ENCODE measurements at places on chromosomes 2 and 18.

DNA sequence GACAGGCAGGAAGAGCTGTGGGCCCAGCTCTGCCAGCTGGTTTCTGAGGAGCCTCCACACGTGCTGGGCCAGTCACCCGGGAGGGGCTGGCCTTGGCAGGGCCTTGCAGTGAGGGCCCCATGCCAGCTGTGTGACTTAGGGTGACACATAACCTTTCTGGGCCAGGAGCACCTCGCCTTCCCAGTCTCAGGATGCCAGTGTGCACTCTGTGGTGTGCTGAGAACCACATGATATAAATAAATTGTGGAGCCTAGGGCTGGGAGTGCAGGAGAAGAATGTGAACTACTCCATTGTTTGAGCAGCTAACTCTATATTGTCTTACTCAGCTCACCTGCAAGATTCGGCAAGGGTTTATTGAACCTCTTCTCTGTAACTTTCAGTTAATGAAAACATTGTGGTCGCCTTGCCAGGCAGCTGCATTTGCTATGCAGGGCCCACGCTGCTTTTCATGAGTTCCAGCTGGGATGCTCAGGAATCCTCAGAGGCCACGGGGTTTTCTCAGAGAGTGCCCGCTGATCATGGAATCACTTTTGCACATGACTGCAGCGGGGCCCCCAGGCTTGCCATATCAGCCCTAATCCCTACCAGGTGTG, 222.3 kb downstream of the SH3RF3 start:
- peak; percentile 6 for DNase-seq

- no peak for DNase-seq
These were observed 7.1 kb downstream of the TPGS2 start for GRCh38 chr18:36821681-36822080.

DNA sequence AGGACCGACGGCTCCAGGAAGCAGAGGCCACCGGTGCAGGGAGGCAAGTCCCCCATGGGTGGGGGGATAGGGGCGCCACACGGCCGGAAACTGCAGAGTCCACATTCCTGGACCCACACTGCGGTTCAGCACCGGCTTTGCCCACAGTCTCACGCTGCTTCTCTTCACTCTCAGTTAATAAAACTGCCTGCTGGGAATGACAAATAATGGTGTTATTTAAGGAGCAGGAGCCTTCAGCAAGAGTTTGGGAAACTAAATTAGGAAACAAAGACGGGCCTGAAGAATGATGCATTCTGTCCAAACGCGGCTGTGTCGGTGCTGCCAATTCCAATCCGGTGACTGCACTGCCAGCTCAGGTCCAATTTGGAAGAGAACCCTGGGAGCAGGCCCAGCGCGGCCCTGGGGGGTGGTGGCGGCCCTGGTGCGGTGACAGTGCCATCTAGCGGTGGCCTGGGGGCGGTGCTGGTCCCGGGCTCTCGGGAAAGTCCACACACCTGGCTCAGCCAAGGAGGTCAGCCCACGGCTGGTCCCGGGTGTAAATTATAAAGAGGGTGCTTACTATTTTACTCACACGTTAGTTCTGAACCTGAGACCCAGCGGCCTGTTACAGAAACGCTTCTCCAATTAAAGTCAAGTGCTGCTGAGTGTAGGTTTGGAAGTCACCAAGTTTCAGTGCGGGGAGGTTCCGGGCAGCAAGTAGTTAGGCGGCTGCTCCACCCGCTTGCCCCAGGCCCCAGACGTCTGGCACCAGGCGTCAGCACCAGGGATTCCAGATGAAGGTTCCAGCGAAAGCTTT, 73.1 kb upstream of the PXDN start:
- peak; percentile 73 for DNase-seq

- no peak for DNase-seq
These were observed 122.2 kb downstream of the BIRC6 start for GRCh38 chr2:32478889-32479620.

GRCh38 chr2:95299961-95300360, 2.8 kb downstream of the KCNIP3 start:
- no peak for DNase-seq

DNA sequence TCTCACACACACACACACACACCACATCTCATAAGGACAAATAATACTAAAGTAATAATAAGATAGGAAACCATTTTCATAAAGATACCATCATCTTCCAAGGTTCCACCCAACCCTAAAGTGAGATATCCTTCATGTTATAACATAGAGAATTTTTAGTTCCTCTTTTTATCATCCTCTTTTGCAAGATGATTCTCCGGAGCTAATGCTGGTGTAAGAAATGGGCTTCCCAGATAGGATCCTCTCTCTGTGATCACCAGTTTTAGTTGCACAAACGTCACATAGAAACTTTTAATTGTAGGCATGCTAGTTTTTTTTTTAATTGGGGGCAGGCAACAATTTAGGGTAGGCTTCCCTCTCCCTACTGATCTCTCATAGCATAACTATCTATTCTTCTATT, 49.6 kb downstream of the ARHGAP25 start:
- DNase-seq, result no peak

DNA sequence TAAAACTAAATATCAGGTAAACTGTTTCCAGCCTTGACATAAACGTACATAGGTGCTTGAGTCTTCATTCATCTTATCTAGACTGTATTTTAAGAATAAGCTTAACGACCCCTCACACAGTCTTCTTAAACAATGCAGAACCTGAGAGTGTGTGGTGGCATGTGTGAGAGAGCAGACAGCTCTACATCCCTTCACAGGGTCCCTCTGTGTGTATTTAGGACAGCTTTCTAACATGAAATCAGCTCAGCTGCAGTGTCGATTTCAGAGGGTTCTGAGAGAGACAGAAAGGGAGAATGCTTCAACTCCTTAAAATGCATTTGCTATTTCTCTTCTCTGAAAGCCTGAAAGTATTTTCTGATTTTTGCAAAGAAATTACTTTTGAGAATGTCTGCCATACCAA, 185.2 kb downstream of the GRB14 start:
- DNase-seq, result no peak

- DNase-seq, result no peak
These were observed 142.4 kb upstream of the ALPP start for GRCh38 chr2:232236200-232236599.

DNA sequence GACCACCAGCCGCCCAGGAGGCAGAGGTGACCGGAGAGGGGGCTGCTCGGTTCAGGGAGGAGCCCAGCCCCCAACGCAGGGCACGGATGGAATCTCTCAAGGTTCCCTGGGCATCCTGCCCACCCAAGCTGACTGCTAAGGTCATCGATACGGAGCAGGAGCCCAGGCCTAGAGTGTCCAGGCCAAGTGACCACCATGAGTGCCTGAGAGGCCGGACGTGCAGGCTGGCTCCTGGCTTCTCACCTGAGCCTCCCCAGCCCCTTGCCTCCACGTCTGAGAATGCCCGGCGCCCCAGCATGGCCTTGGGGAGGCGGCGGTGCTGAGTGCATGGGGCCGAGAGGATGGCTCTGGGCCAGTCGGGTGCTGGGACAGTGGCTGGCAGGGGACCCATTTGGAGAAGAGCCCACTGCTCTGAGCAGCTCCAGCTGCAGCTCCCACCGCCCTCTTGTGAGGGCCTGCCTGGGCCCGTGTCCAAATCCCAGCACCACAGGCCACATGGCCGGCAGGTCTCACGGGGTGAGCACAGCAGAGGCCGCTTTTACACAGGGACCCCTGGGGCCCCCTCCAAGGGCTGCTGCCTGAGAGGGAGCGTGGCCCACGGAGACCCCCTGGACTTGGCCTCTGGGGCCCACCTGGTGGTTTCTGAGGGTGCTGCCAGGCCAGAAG, 102.8 kb upstream of the CTDP1 start:
- no peak for DNase-seq

GRCh38 chr2:231672617-231673347, 35.5 kb upstream of the PTMA start:
- DNase-seq, result no peak

- no peak for DNase-seq
These were observed 83.6 kb downstream of the MREG start for GRCh38 chr2:215929602-215930335.

DNA sequence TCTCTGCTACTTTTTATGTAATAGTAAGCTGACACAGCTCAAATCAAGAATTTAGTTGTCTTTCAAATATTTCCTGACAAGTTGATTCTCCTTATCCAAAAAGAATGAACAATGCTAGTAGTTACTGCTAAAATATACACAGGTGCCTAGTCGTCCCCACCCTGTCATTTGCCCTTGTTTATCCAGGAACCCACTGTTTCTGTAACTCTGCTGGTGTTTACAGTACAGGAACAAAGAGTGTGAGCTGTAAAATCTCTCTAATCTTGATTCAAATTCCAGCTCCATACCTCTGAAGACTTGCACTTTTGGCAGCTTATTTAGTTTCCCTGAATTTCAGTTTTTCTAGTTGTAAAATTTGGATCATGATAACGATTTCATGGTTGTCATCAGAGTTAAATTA, 21.1 kb upstream of the SCYGR2 start:
- no peak for DNase-seq

DNA sequence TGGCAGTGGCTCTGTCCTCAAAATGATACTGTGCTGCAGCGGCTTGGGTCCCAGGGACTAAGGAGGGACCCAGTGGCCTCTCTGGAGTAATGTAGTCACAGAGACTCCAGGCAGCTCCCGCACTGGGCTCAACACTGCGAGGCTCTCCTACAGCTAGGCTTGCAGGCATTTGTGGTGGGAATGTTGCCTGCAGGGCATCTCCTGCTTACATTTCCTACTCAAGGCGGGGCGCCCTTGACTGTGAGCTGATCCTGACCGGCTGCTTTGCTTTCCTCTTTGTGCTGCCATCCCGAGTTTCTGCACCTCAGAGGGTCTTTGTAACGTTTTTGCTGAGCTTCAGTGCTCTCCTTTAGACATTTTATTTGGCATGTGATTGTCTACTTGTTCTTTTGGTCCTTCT, 177.4 kb upstream of the FN1 start:
- no peak for DNase-seq

- DNase-seq, result no peak
These were observed 669.1 kb downstream of the GALR1 start for GRCh38 chr18:77918730-77919129.

DNA sequence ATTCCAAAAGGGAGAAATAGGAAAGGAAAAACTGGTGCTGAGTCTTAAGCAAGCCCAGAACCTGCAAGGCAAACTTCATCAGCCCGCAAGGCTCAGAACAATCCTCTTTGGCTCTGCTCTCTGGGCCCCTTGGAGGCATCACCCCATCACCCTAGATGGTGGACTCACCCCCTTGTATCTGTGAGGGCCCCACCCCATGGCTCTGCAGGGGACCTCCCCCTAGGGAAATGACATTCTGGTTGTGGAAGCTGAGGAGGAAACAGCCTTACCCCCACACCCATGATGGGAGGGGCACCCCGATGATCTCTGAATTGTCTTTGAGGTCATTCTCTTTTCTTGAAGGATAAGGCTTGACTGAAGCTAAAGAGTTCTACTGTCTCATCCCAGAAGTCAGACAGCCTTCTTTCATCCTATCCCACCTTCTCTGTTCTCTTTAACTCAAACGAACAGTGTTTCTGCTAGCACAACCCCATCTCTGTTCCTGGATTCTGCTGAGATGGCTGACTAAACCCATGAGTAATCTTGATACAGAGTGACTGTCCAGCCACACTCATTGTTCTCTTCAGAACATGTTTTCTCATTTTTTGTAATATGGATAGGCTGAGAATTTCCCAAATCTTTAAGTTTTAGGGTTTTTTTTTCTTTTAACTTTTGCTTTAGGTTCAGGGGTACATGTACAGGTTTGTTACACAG, 492.1 kb upstream of the MYT1L start:
- DNase-seq, result no peak

- DNase-seq, result no peak
These were observed 20.0 kb downstream of the MERTK start for GRCh38 chr2:111918383-111918806.

GRCh38 chr2:98269274-98269673, 77.0 kb upstream of the CNGA3 start:
- no peak for DNase-seq

DNA sequence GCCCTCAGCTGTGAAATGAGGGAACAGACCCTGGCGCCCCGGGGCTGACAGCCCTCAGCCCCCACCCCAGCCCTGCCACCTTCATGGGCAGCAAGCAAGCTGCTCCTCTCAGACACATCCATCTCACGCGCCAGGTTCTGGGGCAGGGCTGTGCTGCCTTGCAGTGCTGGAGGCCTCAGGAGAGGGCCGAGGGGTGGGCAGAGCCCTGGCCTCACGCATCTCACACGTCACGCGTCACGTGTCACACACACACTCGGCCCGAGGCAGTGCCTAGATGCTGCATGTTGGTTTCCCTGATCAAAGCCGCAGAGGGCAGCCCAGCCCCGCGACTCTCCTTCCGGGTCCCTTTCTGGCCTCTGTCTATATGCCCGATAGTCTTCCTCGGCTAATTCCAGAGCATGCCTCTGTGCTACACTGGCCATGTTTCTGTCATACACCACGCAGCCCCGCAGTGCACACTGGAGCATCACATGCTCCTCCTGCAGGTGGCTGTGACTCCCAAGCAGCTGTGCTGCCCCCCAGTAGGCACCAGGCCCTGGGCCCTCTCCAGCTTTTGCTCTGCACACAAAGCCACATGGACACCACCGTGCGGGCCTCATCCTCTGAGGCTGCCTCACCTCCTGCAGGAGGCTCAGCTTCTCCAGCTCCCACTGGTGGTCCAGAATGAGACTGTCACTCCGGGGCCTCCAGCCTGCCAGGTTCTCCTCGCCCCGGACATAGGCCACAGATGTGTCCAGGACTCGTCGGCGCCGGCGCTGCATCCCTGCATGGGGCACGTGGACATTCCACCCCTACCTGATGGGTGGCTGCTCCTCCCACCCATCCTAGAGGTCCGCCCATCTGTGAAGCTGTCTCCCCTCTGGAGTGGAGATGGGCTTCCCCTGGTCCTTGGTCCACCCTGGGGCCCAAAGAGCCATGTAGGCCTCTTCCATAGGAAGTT, 31.4 kb downstream of the AQP12A start:
- DNase-seq, result no peak

GRCh38 chr2:143954186-143954585, 565.7 kb downstream of the ZEB2 start:
- DNase-seq, result no peak

GRCh38 chr2:122955776-122956175, 1069.3 kb upstream of the CNTNAP5 start:
- no peak for DNase-seq

GRCh38 chr2:14492920-14493503, 139.5 kb upstream of the LRATD1 start:
- no peak for DNase-seq

DNA sequence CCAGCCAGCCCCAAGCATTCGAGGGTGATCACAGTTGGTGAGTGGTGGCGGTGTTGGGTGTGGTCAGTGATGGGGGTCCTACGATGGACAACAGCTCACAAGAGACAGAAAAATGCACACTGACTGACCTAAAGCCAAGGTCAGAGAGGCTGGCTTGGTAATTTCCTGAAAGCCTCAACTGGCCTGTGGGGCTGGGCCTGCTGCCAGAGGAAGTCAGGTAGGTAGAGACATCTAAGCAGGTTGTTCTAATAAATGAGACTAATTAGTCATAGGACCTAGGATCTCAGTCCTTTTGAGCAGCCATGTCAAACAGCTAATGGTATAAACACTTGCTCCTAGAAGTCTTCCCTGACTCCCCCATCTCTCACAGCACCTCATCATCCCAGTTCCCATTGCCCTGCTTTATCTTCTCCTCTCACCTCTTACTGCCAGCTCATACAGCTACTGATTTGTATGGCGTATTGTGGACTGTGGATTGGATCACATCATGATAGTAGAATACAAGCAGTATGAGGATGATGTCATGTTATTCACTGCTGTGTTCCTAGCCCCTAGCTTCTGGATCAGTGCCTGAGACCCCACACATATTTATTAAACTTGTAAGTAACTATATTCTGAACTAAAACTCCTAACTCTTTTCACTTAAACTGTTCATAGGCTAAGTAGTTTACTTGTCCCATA, 262.9 kb upstream of the KLHL29 start:
- DNase-seq, result no peak

- no peak for DNase-seq
These were observed at the start of gene SATB2 for GRCh38 chr2:199457147-199458008. Gene SATB2 (minus strand): TSS chr2:199457939. CDS start chr2:199456037, 1,902 bp downstream.

- DNase-seq, result no peak
These were observed 401.8 kb downstream of the KCNJ3 start for GRCh38 chr2:155100261-155100660.
